ENCODE measurements at places on chromosomes 7 and 10.

- DNase-seq = peak; percentile 51
Observed at GRCh38 chr10:126407831-126408230, 19.6 kb upstream of the ADAM12 start.

GRCh38 chr10:122730238-122730637, 30.6 kb upstream of the C10orf120 start:
- no peak for DNase-seq

GRCh38 chr10:130037169-130037661, 73.1 kb upstream of the EBF3 start:
- no peak for DNase-seq

- no peak for DNase-seq
Observed at GRCh38 chr7:12025246-12025645, 185.8 kb upstream of the TMEM106B start.

- no peak for DNase-seq
Observed at GRCh38 chr10:1173091-1173490, 116.9 kb downstream of the WDR37 start.

GRCh38 chr10:110265573-110266193, 39.0 kb downstream of the SMNDC1 start:
- no peak for DNase-seq

DNA sequence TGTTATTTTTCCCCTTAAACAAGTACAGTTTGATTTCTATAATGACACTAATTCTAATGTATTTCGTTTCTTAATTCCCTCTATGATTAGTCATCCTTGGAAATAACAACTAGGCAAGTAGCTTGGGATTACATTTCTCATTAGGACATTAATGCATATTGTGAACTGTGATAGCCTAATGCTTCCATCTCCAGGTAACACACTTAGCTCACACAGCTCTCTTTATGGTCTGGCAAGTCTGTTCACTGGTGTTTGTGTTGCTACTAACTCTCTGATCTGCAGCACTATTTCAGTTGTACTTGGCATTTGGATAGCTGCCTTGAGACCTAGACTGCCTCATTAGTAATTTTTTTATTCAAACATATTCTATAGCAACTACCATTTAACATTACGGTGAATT, 853.2 kb downstream of the SORCS3 start:
- DNase-seq = no peak

- peak; percentile 18 for DNase-seq
Observed at GRCh38 chr7:116952635-116953371, 498 bp upstream of the ST7 start.

GRCh38 chr10:69861251-69862240, 59.8 kb downstream of the COL13A1 start:
- peak; percentile 84 for DNase-seq

GRCh38 chr7:157058068-157058467, 47.6 kb upstream of the MNX1 start:
- no peak for DNase-seq

GRCh38 chr7:112529521-112529920, 48.7 kb downstream of the LSMEM1 start:
- DNase-seq = no peak

GRCh38 chr10:59099481-59099880, 77.0 kb upstream of the PHYHIPL start:
- no peak for DNase-seq

DNA sequence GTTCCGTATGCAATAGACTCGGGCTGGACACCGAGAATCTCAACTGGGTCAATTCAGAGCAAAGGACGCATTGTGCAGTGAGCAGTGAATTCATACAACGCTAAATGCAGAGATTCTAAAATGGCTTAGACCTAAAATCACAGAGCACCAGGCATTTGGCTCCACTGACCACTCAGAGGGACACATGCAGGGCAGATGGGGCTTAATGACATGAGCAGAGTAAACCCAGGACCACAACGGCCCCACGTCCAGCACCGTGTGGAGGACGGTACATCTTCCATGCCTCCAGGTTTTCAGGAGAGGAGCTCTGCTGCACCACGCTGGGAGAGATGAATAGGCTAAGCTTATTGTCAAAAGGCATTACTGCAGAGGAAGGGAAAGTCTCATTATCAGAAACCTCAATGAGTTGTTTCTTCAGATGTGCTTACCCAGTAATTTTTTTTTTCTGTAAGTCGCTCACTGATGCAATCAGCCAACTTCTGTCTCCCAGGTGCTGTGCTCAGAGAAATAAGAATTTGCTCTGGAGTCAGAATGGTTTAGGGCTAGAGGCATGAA, 555.0 kb downstream of the PTPRN2 start:
- no peak for DNase-seq

All from RPMI7951 (cell line).